CD4-positive, alpha-beta T cell (primary cell): ENCODE measurements at places on chromosomes 2 and 18. TPM values are rescaled to one million over a fixed set of nuclear protein-coding genes. Genes with fewer than 3 reads are reported as not detected.

DNA sequence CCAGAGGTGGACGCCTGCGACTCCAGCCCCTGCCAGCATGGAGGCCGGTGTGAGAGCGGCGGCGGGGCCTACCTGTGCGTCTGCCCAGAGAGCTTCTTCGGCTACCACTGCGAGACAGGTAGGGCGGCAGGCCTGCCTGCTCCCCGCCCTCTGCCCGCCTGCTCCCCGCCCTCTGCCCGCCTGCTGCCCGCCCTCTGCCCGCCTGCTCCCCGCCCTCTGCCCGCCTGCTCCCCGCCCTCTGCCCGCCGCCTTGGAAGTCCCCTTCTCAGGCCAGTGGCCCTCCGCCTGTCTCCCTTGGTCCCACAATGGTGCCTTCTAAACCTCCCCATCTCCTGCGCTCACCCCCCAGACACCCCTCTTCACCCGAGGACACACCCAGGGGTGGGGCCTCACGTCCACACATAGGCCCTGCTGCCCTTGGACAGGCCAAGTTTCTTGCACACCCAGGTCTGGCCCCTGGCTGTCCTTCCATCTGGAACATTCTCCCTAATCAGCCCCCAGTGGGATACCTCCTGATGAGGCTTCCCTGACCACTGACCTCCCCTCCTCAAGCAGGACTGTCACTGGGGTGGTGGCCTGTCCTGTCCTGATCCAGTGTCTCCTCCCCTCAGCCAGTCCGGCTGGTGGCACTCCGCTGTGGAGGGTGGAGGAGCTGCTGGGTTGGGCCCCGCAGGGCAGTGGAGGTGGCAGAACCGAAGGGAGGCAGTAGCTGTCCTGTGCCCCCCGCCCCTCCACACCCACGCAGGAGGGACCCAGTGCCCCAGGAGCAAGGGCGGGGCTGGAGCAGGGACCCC lies 37.9 kb downstream of the MTERF4 start:
- no peak overlapping the region for H3K27ac ChIP-seq
- DNase-seq = peak; percentile 59
- H3K4me1 ChIP-seq = peaks cover 15% of the 10 kb centered on the region
- no peaks in the 10 kb centered on the region for H3K36me3 ChIP-seq
- no peak overlapping the region for H3K4me3 ChIP-seq
- H3K27me3 ChIP-seq = no peaks in the 10 kb centered on the region

DNA sequence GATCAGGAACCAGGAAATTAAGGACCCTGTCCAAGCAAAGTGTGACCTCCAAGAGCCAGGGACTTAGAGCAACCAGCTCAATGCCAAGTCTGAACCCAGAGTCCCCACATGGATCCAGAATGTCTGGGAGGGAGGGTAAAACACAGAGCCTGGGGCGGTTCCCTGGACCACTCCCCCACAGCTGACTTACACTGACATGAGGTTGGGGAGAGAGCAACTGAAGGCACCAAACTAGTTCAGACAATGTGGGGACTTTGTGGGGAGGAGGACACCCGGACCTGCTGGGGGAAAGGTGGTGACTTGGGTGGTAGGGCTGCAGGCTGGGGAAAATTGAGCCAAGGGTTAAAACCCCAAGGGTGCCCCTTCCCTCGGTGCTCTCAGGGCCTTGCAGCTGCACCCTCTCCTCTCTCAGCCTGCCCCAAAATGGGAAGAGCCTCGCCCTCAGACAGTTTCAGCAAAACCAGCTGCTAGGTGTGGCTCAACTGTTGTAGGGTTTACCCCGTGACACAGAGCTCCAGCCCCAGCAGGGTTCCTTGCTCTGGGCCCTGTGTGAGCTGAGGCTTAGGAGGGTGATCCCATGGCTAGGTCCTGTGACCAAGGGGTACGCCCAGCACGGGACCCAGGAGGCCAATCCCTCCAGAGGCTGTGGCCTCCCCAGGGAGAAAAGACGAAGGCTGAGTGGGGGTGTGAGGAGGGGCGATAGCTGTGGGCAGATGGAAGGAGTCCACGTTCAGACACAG lies 28.6 kb downstream of the MARCO start:
- no peaks in the 10 kb centered on the region for H3K27me3 ChIP-seq
- H3K36me3 ChIP-seq = no peaks in the 10 kb centered on the region
- H3K4me3 ChIP-seq = no peak overlapping the region
- H3K4me1 ChIP-seq = peaks cover 4% of the 10 kb centered on the region

- no peak for DNase-seq
- no peaks in the 10 kb centered on the region for H3K36me3 ChIP-seq
- no peak overlapping the region for H3K4me3 ChIP-seq
- H3K27ac ChIP-seq = no peak overlapping the region
- H3K27me3 ChIP-seq = no peaks in the 10 kb centered on the region
Measured at GRCh38 chr2:226683944-226684562, 115.6 kb downstream of the IRS1 start.

Gene IL1A
- not detected for total RNA-seq

GRCh38 chr2:121491518-121491917 lies 39.2 kb upstream of the RNU4ATAC start:
- H3K4me3 ChIP-seq = no peak overlapping the region
- peaks cover 2% of the 10 kb centered on the region for H3K4me1 ChIP-seq
- H3K27me3 ChIP-seq = no peaks in the 10 kb centered on the region
- DNase-seq = no peak
- H3K36me3 ChIP-seq = no peaks in the 10 kb centered on the region

Gene AOX1
- not detected for total RNA-seq

Gene ZSWIM2
- total RNA-seq = not detected

DNA sequence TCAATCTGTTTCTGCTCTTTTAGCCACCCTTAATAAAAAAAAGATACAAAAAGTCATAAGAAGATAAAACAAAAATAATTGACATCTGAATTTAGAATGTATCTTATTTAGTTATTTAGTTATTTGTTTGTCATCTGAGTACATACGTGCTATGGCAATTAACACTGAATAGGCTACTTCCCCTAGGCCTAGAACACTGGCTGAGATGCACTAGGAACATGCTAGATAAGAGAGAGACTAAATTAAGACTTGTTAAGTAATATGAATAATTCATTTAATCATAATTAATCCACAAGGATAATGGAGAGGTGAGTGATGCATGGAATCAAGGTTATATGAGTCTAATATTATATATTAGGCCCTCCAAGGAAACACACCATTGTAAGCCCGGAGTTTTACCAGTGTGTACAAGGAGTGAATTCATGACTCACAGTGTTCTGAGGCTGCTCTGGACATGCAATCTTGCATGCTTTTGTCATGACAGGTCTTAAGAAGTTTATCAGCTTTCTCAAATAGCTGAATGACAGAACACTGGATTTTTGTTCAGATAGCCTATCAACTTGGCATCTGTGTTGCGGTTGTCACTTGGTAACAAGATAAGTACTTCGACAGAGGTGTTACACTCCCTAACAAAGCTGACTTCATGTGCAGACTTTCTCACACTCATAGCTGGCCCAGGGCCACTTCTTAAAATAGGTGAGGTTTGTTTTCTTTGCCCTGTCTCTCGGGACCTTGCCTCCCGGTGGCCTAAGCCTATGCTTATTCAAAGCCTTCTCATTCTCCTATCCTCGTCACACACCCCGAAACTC lies 5.0 kb upstream of the SERPINB2 start:
- DNase-seq = no peak
- no peak overlapping the region for H3K4me3 ChIP-seq
- no peaks in the 10 kb centered on the region for H3K36me3 ChIP-seq
- no peak overlapping the region for H3K27ac ChIP-seq
- peaks cover 5% of the 10 kb centered on the region for H3K27me3 ChIP-seq

DNA sequence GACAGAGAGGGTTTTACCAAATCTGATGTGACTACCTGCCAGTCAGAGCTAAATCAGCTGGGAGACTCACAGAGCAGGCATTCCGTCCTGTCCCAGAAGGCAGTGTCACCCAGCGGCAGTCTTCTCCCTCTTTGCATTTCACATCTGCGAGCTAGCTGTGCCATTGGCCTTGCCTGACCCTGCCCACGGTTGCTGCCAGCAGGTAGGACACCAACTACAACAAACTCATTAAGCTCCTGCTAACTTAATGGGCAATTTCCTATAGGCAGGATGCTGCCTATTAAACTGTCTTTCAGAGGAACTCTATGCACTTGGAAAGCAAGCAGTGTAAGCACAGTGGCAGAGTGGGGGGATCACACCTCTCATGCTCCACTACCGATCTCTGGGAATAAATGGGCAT lies 116.4 kb upstream of the CAPN13 start:
- no peak overlapping the region for H3K27ac ChIP-seq
- H3K4me3 ChIP-seq = no peak overlapping the region
- no peaks in the 10 kb centered on the region for H3K4me1 ChIP-seq
- no peaks in the 10 kb centered on the region for H3K36me3 ChIP-seq

DNA sequence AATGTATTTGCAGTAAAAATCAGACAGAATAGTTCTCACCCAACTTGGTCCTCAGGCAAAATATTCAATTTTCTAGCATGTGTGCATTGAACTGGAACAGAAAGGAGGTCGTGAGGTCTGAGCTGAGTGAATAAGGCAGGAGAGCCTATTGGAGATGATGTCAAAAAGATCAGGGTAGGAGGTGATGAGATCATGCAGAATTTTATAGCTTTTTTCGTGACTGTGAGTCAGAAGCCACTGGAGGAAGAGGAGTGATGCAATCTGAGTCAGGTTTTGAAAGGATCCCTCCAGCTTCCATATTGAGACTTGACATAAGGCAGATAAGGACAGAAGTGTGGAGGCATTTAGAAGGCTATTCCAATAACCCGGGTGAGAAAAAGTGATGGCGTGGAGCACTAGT lies 299.5 kb upstream of the SOX11 start:
- H3K27ac ChIP-seq = no peak overlapping the region
- H3K4me3 ChIP-seq = no peak overlapping the region
- H3K27me3 ChIP-seq = no peaks in the 10 kb centered on the region
- no peak for DNase-seq
- H3K36me3 ChIP-seq = no peaks in the 10 kb centered on the region

DNA sequence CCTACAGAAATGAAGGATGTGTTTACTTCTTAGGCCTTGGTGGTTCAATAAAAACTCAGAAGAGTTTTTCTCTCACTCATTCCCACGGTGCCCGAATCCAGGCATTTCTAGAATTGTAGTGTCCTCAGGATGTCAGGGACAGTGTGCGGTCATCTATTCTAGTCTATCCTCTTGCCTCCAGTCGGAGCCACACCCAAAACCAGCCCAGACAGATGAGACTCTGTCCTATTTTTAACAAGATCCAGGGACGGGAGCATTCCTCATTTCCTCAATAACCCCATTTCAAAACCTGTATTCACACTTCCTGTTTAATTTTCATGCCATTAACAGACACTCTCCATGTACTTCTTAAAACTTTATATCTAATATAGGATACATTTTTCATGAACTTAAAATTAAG lies 11.6 kb upstream of the RBMS1 start:
- no peak overlapping the region for H3K4me3 ChIP-seq
- H3K4me1 ChIP-seq = peaks cover 7% of the 10 kb centered on the region
- H3K27ac ChIP-seq = no peak overlapping the region
- H3K27me3 ChIP-seq = no peaks in the 10 kb centered on the region
- DNase-seq = no peak

- H3K27ac ChIP-seq = no peak overlapping the region
- no peak for DNase-seq
- no peaks in the 10 kb centered on the region for H3K27me3 ChIP-seq
- H3K36me3 ChIP-seq = no peaks in the 10 kb centered on the region
- no peak overlapping the region for H3K4me3 ChIP-seq
Measured at GRCh38 chr2:10237392-10238321, 65.0 kb upstream of the HPCAL1 start.

DNA sequence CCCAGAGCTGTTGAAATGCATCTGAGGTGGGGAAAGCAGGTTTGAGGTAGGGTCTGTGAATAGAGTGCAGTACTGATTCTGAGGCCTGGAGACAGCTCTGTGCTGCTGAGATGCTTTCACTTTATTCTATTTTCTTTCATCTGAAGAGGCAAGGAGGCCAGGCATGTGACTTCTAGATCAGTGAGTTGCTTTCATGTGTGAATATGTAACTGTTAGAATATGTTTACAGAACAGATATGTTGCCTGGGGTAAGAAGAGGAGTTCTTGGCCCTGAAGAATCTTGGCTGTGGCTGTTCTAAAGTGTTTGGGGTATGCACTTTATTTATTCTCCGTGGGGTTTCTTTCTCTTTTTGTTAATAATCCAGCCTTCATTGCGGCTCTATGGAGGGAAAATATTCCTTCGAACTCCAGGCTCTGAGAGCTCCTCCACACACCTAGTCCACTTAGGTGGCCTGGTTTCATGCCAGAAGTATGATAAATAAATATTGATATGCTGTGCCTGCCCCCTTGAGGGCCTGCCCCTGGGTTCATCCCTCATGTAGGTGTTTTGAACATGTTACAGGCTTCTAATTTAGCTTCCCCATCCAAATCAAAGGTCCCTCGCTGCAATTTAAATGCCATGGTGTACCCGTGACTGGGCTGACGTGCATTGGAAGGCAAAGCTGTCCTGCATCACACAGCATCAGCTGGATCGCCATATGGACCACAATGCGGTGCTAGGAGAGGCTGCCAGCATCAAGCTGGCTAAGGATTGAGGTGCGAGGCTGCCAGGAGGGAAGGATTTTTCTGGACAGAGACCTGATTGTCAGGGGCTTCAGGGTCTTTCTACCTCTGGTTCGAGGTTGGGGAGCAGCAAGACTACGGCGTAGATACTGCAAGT lies 102.9 kb downstream of the PRKCE start:
- no peaks in the 10 kb centered on the region for H3K36me3 ChIP-seq
- no peak overlapping the region for H3K4me3 ChIP-seq
- no peaks in the 10 kb centered on the region for H3K27me3 ChIP-seq
- no peak overlapping the region for H3K27ac ChIP-seq

DNA sequence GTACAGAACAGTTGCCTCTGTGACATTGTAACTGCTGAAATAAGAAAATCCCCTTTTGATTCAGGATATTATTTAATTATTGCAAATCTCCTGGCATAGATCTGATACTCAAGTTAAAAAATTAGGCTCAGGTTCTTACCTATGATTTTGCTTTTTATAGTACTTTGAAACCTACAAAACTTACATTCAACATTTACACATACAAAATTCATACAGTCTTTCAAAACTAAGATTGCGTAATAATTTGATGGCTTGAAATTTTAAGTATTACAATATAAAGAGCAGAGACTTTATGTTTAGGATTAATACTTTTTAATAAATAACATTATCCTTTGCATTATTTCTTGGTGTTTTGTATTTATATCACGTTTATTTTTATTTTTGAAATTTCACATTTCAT lies 291.1 kb downstream of the CCDC102B start:
- no peaks in the 10 kb centered on the region for H3K4me1 ChIP-seq
- no peaks in the 10 kb centered on the region for H3K27me3 ChIP-seq
- no peak overlapping the region for H3K4me3 ChIP-seq
- H3K36me3 ChIP-seq = no peaks in the 10 kb centered on the region
- no peak for DNase-seq

GRCh38 chr2:20021405-20022009 lies 9.0 kb upstream of the MATN3 start:
- H3K27ac ChIP-seq = no peak overlapping the region
- no peak overlapping the region for H3K4me3 ChIP-seq
- DNase-seq = no peak
- H3K4me1 ChIP-seq = no peaks in the 10 kb centered on the region

DNA sequence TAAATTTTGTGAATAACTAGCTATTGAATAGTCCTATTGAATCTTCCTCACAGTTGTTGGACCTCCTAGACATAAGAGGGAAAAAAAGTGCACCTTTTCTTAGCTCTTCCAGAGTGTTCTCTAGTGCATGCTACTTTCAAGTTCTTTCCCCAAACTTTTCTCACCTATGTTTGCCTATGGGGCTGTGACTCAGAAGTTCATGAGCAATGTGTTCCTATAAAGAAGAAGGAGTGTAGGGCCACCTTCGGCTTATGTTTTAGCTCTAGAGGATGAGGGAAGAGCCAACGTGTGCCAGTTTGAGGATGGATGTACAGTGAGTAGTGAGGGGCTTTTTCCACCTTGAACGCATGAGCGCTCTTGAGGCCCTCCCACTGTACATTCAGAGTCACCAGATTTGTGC lies 27.0 kb upstream of the HNMT start:
- no peaks in the 10 kb centered on the region for H3K36me3 ChIP-seq
- no peak overlapping the region for H3K4me3 ChIP-seq
- no peak overlapping the region for H3K27ac ChIP-seq
- H3K27me3 ChIP-seq = no peaks in the 10 kb centered on the region
- H3K4me1 ChIP-seq = no peaks in the 10 kb centered on the region
